NCI-H446 treated with DMSO at 0.1 percent for 48 hours (cell line): ENCODE measurements at places on chromosomes 7 and 10.

DNA sequence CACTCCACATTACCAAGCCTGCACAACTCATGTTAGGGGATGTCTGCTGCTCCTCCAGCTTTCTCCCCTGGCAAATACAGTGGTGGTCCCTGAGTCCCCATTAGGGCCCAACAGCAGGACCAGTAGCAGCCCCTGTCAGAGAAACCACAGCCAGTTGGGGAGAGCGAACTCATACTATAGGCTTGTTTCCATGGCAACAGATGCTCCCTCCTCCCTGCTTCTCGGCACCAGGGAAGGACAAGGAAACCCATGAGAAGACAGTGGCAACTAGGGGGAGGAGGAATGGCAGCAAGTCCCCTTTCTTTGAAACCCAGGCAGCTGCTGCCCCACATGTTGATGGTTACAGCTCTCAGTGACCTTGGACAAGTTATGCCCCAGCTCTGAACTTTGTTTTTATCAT, 326.4 kb downstream of the KCNMA1 start:
- no peak for DNase-seq

- no peak for DNase-seq
These were observed 251.2 kb downstream of the TNS3 start for GRCh38 chr7:47330561-47331178.

- DNase-seq, result no peak
These were observed 87.5 kb downstream of the FRMD4A start for GRCh38 chr10:14243221-14243620.

GRCh38 chr10:101226491-101227428, 2.5 kb downstream of the LBX1 start:
- no peak for DNase-seq

DNA sequence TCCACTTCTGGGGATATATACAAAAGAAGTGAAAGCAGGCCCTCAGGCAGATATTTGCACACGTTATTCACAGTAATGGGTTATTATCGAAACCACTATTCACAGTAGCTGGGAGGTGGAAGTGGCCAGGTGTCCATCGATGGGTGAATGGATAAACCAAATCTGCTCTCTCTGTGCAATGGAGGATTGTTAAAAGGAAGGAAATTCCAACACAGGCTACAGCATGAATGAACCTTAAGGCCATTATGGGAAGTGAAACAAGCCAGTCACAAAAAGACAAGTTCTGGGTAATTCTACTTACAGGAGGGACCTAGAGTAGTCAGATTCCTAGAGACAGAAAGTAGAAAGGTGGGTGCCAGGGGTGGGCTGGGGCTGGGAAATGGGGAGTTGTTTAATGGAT, 48.5 kb upstream of the BHLHA15 start:
- DNase-seq, result no peak
